ENCODE measurements at places on chromosomes 1 and 21.
A peak's percentile ranks its signal among the peaks of the same experiment; 100 is the strongest.

GRCh38 chr1:2290171-2290578 lies 62.1 kb downstream of the SKI start:
- DNase-seq, result peak; percentile 63

- DNase-seq, result no peak
These were observed 701 bp downstream of the DEDD start for GRCh38 chr1:161131523-161132409.

- DNase-seq, result peak; percentile 29
These were observed 2.2 kb downstream of the PPP1R8 start for GRCh38 chr1:27832762-27833161.

DNA sequence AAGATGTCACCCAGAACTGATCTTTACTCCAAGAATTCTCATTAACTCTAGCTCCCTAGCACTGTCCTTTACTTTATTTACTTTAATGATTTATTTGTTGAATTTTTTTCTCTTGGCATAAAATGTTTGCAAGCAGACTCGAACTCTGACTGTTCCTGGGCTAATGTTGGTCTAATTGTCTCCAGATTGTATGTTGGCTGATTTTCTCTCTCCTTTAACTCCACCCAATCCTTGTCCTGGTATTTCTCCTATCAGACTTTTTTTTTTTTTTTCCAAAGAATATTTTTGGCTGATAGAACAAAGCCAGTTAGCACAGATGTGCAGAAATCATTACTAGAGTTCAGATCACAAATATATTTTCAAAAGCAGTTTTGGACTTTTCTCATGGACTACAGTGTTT lies 82.6 kb downstream of the ATF6 start:
- no peak for DNase-seq

DNA sequence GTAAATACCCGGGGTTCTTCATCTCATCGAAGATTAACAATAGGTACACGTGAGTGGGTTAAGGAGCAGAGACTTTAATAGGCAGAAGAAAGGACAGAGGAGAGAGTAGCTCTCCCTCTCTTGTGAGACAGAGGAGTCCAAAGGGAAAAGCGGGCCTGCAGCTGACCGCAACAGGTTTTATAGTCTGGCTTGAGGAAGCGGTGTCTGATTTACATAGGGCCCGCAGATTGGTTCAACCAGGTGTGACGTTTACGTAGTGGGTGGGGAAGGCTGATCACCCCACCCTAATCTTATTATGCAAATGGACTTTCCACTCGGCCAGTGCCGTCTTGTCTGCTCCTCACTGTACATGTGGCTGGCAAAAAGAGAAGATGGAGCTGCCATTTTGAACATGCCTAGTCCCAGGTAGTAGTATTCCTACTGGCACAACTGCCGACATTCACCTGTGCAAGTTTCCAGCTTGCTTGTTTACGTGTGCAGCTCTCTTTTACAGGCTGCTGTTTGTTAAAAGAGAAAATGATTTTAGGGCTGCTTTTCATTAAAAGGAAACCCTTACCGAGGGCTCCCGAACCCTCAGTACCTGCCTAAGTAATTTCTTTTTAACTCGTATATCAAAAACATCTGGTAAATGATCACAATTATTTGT lies 10.6 kb downstream of the CDC14A start:
- no peak for DNase-seq

GRCh38 chr1:32813941-32814739 lies 3.0 kb downstream of the YARS1 start:
- peak; percentile 59 for DNase-seq

DNA sequence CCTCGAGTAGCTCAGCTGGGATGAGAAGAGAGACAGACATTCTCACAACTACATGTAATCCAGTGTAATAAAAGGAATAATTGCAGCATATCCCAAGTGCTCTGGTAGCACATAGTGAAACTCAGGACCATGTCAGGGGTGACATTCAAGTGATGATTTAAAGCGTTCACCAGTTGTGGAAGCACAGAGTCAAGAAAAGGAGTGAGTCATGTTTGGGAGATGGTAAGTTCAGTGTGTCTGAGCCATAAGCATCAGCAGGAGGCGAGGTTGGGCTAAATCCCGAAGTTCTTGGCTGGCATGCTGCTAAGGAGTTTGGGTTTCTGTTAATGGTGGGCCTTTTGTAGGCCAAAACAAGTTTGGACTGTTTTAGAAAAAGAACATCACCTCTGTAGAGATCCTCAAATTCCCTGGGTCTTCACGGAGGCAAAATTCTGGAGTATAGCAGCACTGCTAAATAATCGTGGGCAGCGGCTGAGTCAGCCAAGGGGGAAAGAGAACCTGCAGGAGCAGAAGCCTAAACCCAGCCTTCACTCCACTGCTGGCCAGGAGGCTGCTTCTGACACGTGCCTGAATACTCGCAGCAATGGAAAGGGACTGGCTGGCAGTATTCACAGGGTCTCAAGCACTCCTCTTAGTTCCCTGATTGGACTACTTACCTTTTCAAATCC lies 7.2 kb upstream of the NHLH1 start:
- no peak for DNase-seq
